ENCODE measurements at places on chromosomes 7 and 10.

DNA sequence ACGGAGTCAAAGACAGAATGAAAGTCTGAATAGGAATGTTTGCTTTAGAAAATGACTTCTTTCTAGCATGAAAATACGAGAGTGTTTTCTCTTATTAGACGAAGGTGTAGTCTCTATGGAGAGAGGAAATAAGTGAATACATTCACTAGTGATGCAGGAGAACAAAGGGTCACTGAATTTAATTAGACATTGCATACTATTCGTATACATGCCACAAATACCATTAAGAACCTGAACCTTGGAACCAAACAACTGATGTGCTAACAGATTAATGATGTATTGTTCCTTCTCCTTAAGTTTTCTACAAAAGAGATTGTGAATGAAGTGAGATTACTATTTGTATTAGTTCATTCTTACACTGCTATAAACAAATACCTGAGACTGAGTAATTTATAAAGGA lies 10.3 kb downstream of the THAP5 start:
- no peak for DNase-seq

DNA sequence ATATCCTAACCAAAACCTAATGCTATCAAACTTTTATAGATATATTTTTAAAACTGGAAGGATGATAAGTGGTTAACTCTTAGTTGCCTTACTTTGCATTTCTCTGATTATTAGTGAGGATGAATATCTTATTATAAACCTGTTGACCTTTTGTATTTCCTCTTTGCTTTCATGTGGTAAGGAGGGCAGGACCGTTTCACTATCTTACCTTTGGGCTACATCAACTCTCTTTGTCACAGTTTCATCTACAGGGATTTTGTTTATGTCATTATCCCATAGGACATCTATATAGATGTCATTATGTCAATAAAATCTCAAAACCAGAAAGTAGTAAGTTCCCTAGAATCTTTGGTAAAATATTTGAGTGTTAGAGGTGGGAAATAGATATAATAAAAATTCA lies 219.3 kb downstream of the THSD7A start:
- DNase-seq = no peak

DNA sequence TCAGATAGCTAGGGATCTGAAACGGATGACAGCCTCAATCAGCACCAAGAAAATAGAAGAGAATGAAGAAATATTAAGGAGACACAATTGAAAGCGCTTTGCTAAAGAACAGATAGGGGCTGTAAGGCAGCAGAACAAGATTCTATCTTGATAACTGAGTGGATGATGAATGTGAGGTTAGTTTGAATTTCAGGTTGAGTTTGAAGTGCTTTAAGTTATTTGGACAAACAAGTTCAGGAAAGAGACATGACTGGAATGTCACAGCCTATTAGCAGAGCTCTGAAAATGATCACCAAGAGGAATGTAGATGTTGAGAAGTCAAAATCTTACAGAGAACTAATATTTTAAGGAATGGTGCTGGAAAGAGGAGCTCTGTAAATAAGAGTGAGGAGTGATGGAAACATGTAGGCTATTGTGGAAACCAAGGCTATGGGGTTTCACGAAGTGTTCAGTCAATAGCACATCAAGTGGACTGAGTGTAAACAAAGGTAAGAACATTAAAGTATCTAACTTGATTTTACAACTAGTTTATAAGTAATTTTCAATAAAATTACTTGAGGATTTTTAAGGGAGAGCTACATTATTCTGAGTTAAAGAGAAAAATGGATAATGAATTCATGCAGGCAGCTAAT lies 61.6 kb downstream of the MEST start:
- no peak for DNase-seq

DNA sequence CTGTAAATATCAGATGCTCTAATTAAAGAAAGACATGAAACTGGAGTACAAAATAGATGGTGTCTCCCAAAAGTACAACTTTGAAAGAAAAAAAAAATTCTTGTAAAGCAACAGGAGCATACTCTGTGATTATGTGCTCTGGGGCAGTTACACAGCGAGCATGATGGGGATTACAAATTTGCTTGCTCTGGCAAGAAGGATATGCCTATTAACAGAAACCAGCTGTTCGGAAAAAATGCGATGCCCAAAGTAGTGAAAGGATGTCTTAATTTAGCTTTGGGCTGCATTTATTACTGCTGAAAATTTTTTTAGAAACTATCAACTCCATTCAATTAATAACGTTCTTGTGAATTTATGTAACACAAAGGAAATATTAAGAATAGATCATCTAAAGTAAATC lies 256.9 kb upstream of the TPK1 start:
- no peak for DNase-seq

DNA sequence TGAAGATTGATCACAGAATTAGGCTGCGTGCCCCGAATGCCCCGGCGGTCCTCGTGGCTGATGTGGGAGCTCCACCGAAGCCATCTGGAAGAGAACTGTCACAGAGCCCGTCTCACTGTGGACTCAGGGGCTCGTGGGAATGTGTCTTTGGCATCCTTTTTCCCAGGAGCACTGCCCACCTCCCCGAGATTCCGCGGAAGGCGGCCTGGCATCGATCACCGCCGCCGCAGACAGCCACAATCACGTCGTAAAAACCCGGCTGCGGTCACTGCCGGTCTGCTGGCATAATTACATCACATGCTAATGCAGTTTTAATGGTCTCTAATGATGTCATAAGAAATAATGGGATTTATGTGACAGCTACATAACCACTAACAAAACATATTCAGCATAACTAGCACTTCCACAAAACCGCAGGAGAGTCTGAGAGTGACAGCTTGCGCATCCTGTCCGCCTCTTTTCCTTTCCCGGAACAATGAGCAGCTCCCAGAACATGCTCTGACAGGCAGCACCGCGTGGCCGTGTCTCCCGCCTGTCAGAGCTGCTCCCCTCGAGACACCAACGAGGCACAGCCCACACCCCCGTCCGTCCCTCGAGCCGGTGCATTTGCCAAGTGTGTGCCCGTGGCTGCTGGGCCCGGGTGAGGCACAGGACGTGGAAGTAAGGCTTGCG lies 490.0 kb downstream of the PTPRN2 start:
- DNase-seq = no peak

- DNase-seq = no peak
Observed at GRCh38 chr7:83159731-83160130, 3.0 kb downstream of the PCLO start.

DNA sequence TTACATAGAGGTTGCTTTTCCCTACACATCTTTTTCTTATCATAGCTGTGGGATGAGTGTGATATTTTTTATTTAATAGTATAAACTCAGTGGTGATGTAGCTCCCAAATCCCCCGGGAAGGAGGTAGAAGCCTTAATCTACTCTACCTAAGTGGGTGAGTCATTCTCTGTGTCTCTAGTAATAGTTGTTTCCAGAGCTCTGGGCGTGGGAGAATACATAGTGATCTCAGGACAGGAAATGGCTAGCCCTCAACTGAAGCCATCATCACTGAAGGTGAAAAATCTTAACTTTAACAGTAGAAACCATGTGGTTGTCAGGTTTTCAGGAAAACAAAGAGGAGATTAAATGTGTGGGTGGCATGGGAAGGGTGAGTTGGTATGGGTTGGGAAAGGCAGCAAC lies 278.4 kb downstream of the ANKRD30A start:
- no peak for DNase-seq

DNA sequence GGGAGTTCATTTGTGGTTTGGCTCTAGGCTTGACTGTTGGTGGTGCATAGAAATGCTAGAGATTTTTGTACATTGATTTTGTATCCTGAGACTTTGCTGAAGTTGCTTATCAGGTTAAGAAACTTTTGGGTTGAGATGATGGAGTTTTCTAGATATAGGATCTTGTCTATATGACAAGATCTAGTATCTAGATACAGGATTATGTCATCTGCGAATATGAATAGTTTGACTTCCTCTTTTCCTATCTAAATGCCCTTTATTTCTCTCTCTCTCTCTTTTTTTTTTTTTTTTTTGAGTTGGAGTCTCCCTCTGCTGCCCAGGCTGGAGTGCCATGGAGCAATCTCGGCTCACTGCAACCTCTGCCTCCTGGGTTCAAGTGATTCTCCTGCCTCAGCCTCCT lies 62.9 kb downstream of the MGAM2 start:
- no peak for DNase-seq

- no peak for DNase-seq
Observed at GRCh38 chr7:117648203-117648866, 168.5 kb downstream of the CFTR start.

DNA sequence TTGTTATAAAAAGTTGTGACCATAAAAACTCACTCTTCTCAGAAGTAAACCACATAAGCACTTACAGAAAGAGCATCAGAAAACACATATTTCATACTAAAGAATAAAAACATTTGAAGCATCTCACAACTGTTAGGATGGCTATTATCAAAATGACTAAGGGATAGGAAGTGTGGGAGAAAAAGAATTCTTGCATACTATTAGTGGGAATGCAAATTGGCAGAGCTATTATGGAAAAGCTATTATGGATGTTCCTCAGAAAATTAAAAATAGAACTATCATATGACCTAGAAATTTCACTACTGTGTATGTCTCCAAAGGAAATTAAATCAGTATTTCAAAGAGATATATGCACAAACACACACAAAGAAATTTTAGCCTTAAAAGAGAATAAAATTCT lies 25.2 kb upstream of the POT1 start:
- DNase-seq = no peak

DNA sequence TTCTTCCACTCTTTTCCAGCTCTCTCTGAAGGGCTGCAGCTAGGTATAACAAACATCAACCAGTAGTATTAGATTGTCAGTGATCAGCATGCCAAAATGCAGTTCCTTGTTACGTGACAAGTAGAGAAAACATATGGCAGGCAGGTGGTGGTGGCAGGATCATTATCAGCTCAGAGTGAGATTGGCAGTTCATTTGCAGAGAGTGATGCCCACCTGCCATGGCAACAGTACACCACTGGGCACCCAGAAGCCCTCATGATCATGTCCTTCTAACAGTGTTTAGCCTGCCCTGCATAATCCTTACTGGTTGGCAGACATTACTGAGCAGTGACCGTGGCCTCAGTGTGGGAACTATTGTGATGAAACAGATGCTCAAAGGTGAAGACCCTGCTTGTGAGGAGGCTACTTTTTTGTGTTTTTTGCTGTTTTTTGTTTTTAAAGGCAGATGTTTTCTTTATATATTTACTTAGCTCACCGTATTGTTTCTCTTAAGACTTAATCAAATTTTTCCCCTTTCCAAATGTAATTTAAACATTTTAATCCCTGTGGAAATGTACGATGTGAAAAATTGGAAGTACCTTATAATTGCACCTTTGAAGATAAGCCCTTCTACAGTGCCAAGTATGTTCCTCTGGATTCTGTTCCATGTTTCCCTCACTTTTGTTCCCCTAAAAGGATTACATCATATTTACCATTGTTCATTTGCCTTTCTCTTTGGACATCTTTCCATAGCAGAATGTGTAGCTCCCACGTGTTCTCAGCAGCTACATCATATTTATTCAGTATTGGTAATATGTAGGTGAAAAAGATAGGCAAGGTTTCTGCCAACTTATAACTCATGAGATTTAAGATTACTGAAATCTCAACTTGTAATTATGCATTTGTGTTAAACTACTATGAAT lies 179.6 kb downstream of the SND1 start:
- DNase-seq = no peak

- DNase-seq = no peak
Observed at GRCh38 chr10:85446827-85447226, 919.8 kb downstream of the GRID1 start.

Measured in GF-D8 (cell line).